ENCODE measurements at places on chromosomes 1 and 21.
A peak's percentile ranks its signal among the peaks of the same experiment; 100 is the strongest.

- peak; percentile 62 for DNase-seq
Observed at GRCh38 chr21:41168391-41169257, 664 bp downstream of the BACE2 start.

DNA sequence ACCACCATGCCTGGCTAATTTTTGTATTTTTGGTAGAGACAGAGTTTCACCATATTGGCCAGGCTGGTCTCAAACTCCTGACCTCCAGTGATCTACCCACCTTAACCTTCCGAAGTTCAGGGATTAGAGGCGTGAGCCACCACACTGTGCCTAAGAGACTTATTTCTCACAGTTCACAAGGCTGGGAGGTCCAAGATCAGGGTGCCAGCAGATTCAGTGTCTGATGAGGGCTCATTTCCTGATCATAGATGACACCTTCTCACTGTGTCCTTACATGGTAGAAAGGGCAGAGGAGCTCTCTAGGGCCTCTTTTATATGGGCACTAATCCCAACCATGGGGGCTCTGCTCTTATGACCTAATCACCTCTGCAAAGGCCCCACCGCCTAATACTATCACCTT is 58.8 kb downstream of the ARHGEF10L start:
- DNase-seq = no peak

DNA sequence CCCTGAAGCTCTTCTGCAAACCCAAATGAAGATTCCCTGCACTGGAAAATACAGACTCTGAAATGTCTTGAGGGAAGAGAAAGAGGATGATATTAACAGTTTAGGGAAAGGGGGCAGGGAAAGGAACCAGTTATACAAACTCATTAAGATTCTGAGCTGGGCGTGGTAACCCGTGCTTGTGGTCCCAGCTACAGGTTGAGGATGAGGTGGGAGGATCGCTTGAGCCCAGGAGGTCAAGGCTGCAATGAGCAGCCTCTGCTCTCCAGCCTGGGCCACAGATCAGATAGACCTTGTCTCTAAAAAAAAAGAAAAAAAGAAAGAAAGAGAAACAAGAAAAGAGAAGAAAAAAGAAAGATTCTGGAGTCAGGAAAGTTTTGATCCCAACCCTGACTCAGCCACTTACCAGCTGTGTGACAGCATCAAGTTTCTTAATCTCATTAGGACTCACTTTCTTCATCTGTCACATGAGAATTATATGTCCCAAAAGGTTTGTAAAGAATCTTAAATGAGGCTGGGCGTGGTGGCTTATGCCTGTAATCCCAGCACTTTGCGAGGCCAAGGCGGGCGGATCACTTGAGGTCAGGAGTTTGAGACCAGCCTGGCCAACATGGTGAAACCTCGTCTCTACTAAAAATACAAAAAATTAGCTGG is 53.9 kb downstream of the OPTC start:
- no peak for DNase-seq

DNA sequence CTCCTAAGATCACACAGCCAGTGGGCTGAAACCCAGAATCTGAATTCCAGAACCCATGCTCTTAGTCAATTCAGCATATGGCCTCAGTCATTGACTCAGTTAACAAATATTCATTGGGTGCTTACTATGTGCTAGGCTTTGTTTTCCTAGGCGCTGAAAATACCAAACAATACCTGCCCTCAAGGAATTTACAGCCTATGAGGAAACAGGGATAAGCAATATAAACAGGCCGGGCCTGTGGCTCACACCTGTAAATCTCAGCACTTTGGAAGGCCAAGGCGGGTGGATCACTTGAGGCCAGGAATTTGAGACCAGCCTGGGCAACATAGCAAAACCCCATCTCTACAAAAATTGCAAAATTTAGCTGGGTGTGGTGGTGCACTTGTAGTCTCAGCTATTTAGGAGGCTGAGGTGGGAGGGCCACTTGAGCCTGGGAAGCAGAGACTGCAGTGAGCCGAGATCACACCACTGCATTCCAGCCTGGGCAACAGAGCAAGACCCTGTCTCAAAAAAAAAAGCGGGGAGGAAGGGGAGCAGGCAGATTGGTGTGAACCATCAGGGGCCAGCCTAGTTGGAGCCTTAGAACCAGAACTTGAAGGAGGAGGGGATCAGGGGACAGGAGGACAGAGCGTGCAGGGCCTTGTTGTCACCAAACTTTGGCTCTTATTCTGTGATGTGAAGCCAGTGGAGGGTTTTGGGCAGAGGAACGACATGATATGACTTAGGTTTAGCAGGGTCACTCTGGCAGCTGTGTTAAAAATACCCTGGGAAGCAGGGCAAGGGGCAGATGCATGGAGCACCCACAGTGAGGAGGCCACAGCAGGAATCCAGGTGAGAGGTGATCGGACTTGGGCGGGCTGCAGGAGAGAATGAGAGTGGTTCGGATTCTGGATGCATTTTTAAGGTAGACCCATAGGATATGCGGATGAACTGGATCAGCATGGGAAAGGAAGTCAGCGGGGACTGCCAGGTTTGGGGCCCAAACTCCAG is 5.8 kb downstream of the TINAGL1 start:
- DNase-seq = no peak

- DNase-seq = no peak
Observed at GRCh38 chr1:27331922-27332321, 9.9 kb upstream of the SYTL1 start.

- DNase-seq = no peak
Observed at GRCh38 chr1:32830092-32830852, 12.8 kb downstream of the S100PBP start.

DNA sequence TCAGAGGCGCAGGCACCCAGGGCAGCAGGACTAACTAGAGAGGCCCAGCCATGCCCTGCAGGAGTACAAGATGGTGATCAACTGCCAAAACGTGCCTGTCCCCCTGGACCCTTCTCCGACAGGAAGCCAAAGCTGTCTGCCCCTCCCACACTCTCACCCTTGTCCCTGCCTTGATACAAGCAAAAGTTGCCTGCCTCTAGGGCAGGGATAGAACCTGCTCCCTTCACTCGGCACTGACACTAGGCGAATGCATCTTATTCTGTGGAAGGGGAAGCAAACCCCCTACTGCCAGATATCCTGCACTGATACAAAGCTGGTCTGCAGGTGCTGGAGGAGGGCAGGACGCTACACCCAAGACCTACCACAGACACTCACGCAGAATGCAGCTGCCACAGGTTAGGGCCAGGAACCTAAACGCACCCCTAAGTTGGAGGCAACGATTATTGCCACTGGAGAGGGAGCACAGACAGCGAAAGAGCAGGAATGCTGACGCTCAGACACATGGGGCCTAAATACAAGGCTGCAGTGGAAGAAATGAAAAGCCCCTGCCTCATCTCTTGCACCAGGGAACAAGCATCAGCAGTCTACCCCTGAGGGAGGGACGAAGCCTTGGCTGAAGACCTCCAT is 3.7 kb downstream of the TARBP1 start:
- peak; percentile 51 for DNase-seq

- no peak for DNase-seq
Observed at GRCh38 chr1:52672946-52673345, 25.2 kb downstream of the COA7 start.

DNA sequence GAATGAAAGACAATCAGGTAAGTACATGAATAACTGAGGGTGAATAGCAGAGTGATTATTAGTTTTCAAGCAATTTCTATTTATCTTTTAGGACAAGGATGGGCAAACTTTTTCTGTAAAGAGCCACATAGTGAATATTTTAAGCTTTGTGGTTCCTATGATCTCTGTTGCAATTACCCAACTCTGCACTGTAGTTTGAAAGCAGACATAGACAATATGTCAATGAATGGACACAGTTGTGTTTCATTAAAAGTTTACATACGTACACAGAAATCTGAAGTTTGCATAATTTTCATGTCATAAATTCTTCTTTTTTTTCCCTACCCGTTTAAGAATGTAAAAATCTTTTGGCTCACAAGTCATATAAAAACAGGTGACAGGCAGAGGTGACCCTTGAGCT is 71.4 kb downstream of the ZNF281 start:
- no peak for DNase-seq

DNA sequence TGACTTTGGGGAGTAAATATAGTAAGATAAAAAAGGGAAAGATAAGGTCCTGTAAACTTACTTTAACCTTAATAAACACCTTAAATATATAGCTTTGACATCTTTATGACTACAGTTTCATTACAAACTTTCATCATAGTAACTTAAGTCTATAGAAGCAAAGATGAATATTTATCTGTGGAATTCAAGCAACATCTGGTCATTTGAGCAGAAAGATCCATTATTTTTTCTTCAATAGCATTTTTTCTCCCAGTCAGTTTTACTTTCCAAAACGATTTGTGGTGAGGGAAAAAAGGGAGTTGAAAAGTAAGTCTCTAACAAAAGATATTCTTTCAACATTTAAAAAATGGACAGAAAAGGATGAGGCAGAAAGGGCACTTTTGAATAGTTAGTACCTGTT is 69.0 kb downstream of the HMCN1 start:
- DNase-seq = no peak

DNA sequence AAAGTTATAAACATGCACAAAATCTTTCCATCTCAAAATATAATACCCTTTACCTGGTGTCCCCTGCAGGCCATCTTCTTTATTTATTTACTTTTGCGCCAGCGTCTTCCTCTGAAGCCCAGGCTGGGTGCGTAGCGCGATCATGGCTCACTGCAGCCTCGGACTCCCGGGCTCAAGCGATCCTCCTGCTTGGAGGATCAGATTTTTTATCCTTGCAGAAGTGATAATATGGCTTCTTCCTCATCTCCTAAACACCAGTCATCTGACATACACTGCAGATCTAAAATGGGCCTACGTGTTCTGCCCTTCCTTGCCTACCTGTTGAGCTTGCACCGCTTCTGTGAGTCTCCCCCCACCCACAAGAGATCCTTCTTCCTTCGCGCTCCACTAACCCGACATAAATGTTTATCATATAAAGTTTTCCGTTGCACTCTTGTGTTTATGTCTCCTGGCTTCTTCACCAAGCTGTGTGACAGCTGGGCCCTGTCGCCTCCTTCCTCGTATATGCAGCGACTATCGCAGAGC is 506 bp upstream of the SRP9 start:
- DNase-seq = no peak

DNA sequence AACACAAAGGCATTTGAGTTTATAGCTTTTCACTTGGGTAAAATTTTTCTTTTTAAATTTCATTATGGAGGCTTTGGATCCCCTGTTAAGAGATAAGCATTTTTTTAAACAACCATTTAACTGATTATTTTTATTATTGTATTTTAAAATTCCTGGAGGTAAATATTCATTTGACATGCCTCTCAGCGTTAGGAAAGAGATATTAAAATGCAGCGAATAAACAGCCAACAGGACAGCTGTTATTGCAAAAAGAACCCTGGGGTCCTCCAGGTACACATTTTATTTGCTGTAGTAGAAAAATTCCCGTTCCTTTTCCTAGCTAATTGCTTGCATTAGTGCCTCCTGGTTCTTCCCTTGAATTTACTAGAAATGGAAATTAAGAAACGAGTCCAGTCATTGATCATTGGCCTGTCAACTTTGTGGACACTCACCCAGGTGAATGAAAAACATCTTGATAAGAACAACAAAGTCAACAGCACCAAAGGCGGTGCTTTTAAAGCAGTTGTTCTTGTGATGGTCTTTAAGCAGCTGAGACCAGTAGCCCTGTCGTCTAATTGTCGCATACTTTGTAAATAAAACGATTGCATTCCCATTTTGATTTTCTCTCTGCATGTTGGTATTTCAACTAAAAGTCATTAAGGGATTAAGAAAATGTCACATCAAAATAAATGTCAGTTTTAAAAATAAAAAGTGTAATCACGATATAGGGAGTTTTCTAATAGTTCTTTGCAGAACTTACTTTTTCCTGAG is 282.4 kb downstream of the GRIK1 start:
- DNase-seq = no peak

- DNase-seq = no peak
Observed at GRCh38 chr1:210089855-210090254, 142.7 kb upstream of the SERTAD4 start.
